ENCODE measurements at places on chromosomes 5 and 9.

- no peak for DNase-seq
Measured at GRCh38 chr9:79573412-79573923, 1.7 kb downstream of the TLE4 start.

DNA sequence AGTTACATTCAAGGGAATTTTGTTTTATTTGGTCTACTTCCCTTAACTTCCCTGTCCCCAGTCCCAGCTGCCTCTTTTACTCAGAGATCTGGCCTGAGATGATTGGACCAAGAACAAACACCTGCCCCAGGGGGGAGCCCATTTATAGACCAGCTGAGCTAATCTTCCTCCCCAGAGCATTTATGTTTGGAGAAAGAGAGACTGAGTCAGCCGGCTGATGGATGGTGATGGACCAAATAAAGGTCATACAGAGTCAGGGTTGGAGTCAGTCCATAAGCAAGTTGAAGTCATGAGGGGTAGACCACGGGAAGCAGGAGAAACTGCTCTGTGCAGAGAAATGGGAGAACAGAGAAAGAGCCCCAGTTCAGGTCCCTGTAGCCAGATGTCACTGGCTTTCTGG lies 77.7 kb downstream of the TMEM174 start:
- DNase-seq = no peak

- DNase-seq = no peak
Measured at GRCh38 chr9:33852216-33852826, 35.4 kb downstream of the UBE2R2 start.

DNA sequence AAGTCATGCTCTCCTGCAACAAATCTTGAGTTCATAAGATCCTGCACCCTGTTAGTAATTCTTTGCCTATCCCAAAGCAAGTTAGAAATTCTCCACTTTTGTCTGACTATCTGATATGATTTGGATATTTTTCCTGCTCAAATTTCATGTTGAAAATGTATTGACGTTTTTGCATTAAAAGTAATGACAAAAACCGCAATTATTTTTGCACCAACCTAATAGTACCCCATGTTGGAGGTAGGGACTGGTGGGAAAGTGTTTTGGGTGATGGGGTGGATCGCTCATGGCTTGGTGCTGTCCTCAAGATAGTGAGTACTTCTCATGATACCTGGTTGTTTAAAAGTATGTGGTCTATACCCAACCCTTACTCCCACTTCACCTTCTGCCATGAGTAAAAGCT lies 713.4 kb downstream of the CDH18 start:
- DNase-seq = no peak

DNA sequence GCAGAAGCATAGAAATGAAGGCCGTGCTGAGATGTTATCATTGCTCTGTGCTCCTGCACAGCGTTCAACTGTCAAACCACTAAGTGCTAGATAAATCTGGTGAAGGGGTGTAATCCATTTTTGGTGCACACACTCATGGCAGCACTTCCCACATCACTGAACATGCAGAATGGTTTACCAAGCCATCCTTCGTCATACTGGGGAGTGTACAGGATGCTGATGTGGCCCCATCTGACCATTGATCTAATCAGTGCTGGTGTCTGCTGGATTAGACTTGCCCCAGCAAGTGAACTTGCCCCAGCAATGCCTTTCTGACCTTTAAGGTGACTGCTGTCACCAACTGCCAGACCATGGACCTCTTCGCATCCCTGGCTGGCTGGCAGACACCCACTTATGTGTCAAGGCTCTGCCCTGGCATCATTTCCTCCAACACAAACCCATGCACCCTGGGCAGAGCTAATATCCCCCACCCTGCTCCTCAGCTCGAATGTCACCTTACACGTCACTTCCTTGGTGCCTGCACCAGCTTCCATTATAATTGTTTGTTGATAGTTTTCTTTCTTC lies 4.2 kb upstream of the SEMA4D start:
- no peak for DNase-seq

DNA sequence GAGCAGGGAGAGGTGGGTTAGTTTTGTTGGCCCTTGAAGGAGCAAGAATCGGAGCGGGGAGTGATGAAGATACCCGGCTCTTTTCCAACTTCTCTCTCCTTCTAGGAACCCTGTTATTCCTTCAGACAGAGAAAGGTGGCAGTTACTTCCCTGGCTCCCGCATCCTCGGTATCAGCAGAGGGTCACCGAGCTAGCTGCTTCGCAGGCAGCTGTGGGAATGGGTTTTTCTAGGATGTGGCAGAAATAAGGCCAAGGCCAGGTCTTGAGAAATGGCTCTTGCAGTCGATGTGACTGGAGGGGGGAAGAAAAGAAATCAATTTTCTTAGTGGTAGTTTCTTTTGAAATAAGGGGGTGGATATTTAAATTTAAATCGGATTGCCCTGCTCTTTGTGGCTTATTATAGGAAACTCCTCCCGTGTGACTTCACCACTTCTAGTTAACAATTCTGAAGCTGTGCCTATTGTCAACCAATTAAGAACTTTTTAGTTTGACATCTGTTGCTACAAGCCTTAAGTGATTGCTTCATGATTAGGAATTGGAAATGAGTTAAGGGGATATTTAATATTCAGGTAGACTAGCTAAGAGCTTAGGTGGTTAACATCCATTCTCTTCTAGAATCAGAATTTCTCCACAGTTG lies 1.4 kb downstream of the SAP30L start:
- DNase-seq = no peak

- DNase-seq = no peak
Measured at GRCh38 chr9:99171225-99172123, 50.3 kb downstream of the ALG2 start.

DNA sequence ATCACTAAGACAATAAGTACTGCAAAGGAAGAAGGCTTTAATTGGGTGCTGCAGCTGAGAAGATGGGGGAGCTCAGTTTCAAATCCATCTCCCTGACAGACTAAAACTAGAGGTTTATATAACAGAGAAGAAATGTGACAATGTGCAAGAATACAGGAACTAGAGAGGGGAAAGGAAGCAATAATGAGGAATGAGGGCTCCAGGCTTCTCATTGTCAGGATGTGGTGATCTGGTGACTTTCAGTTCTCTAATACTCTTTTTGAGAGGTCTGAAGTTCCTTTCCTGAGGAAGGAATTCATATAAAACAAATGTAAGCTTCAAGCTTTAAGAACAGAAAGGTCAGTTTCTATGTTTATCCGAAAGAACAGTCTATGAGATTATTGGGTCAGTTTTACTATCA lies 42.5 kb upstream of the SPATA31E1 start:
- DNase-seq = no peak

- no peak for DNase-seq
Measured at GRCh38 chr5:139900546-139901250, 105.1 kb downstream of the PSD2 start.

DNA sequence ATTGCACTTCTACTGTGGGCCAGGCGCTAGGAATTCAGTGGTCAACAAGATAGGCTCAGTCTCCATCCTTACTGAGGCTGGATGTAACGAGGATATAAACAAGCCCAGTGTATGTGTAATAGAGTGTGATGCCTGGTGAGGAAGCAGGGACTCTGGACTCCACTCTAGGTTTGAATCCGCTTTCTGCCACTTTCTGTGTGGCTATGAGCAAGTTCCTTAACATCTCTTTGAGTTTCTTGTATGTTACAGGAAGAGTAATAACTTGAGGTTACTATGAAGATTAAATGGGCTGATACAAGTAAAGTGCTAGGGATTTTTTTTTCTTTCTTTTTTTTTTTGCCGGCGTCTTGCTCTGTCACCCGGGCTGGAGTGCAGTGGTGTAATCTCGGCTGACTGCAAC lies 12.4 kb downstream of the DOCK2 start:
- DNase-seq = no peak

GRCh38 chr5:34598177-34598794 lies 57.8 kb upstream of the RAI14 start:
- DNase-seq = no peak

- no peak for DNase-seq
Measured at GRCh38 chr9:77518688-77519087, 129.4 kb downstream of the GNA14 start.

DNA sequence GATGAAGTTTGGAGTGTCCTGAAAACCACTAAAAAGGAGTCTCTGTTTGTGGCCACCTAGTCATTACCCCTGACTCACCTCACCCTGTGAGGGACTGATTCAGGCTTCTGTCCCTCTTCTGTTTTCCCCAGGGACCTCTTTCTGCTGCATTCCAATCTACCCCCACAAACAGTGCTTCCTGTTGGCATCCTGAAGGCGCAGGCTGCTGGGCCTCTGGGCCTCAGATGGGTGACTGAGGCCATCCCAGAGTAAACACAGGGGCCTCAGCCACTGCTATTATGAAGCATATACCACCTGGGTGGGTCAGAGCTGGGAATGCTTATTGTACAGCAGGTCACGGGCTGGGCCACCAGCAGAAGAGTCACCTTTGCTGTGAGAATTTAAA lies 20.0 kb downstream of the MORN5 start:
- no peak for DNase-seq

DNA sequence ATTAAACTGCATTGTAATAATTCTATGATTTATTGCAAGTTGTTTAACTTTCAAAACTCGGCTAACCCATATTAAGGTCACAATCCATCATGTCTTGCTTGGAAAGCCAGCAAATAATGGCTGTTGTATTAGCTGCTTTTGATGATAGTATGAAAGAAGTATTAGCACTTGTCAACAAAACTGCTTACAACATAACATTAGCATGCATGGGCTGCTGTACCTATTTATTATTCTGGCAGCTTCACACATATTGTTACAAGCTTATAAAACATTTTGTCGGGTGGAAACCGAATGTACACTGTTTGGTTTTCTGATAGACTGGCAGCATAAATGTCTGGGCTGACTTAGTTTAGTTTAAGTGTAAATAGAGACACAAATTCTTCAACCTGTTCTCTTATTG lies 378.3 kb downstream of the KIAA0825 start:
- DNase-seq = no peak

- no peak for DNase-seq
Measured at GRCh38 chr5:179314606-179315355, 30.5 kb downstream of the ADAMTS2 start.

DNA sequence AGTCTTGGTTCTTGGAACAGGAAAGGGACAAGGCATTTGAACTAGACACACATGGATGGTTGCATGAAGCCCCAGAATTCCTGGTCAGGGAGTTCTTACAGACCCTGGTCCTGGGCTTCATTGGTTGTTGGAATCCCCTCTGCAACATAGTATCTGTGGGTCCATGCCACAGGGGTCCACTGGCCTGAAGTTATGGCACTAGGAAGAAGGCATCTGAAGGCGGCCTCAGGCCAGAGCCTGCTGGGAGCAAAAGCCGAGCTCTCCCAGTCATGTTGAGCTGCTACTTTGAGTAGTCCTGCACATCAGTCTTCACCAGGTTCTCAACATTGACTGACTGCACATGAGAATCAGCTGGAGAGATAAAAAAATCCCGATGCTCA lies 71.1 kb upstream of the PITX1 start:
- no peak for DNase-seq

DNA sequence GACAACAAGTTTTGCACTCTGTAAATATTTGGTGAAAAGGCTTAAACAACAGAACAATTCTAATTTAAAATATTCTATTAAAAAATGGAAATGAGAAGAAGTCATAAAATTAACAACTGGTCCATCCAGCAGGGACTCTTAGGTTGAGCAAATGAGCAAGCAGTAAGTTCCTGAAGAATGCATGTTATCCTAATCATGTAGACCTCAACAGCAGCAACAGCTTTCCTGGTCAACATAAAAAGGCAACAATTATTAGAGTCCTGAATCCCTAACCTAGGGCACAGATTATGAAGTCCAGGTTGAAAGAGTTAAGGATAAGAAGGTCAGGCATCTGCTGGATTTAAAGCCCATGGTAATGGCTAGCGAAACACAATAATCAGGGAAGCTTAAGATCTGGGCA lies 120.9 kb downstream of the SSBP2 start:
- DNase-seq = no peak

DNA sequence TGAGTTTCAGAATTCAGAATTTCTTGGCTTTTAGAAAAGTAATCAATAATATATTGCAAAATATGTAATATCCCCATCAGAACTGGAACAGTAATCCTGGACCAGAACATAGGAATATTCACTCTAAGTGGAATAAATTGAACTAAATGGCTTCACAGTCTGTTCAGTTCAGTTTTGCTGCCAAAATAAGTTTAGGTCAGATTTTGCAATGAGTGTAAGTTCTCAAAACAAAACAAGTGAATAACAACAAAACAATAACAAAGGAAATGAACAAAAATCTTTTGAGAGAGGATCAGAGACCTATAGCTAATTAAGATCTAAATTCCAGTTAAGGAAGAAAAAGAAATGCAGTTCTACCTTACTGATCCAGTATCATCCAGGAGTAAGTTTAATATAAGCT lies 9.3 kb downstream of the PTGER4 start:
- no peak for DNase-seq

DNA sequence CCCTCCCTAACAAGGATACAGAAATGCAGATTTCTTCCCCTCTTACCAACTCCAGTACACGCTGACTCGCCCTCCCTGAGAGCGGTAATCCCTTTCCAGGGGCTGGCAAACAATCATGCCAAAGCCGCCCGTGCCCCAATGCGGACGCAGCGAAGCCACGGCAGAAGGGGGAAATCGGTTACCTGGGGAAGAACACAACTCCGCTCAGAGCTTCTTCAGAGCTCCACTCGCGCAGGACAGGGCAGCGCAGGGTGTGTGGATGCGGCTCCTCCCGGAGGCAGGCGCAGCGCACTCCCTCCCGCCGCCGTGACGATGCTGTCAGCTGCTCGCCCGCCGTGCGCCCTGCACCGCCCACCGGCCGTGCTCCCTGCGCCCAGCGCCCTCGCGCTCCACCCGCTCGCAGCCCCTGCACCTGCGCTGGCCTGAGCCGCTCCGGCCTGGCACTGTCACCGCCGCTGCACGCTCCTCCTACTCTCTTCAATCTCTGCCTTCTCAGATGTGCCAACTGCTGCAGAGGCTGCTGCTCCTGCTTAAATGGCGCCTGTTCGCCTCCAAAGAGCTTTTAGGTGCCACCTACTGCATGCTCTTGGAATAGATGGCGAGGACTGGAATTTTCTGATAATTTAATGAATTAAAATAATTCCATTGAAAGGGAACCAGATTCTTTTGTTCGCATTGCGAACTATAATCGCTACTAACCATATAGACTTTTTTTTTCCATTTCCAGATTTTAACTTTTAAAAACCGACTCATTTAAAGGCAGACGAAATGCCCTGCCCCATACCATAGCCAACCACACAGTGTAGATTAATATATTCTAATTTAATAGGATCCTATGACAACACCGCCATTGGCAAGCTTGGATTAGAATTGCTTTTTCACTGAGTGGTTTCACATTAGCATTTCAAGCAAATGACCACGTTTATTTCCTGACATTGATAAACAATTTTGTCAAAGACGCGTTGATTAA lies at the start of gene DIRAS2:
Gene DIRAS2, minus strand, starts transcription at position 255 of the 970 bp plus-strand sequence. CDS start 28,997 bp downstream, outside the sequence.
- no peak for DNase-seq

GRCh38 chr9:122088880-122089706 lies 4.0 kb downstream of the TTLL11 start:
- no peak for DNase-seq
